ENCODE measurements at places on chromosomes 7 and 10. TPM values are rescaled to one million over a fixed set of nuclear protein-coding genes. Genes with fewer than 3 reads are reported as not detected.

DNA sequence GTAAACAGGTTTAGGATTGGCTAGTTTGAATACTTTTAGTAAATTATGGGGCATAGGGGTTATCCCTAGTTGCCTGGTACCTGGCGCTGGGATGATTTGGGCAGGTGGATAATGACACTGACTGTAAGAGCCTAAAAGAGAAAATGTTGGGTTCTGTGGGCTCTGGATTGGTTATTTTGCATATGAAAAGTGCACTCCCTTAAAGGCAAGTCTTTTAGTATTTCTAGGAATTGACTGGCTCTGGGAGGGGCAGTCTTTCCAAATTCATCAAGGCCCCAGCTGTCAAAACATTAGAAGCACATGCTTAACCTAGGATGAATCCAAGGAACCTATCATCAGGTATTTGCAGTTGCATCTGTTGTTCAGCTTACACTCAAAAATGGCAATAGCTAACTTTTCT lies 454.6 kb upstream of the SORCS1 start:
- no peak overlapping the region for H3K4me3 ChIP-seq
- DNase-seq: no peak
- no peaks in the 10 kb centered on the region for H3K36me3 ChIP-seq

- H3K4me1 ChIP-seq: no peaks in the 10 kb centered on the region
- H3K36me3 ChIP-seq: no peaks in the 10 kb centered on the region
- no peak for DNase-seq
- H3K4me3 ChIP-seq: no peak overlapping the region
- no peaks in the 10 kb centered on the region for H3K27me3 ChIP-seq
- no peak overlapping the region for H3K27ac ChIP-seq
Measured at GRCh38 chr7:111071556-111071955, 19.4 kb upstream of the LRRN3 start.

DNA sequence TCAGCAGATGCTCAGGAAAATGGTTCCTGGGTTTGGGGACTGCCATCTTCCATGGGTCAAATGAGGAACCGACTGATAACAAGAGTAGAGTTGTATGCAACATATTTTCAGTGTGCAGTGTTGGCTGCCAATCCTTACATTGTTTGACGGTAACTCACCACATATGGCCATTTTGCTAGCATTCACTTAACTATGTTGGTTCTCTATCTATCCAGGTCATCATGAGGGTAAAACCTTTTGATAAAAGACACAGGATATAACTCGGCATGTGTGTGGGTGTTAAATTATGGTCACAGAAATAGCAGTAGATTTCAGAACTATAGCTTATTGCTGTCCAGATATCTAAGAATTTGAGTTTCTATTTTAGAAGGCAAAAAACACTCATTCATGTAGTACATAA lies 140.7 kb upstream of the AOAH start:
- no peaks in the 10 kb centered on the region for H3K36me3 ChIP-seq
- H3K27me3 ChIP-seq: no peaks in the 10 kb centered on the region
- no peak overlapping the region for H3K27ac ChIP-seq
- no peak overlapping the region for H3K4me3 ChIP-seq
- no peak for DNase-seq
- H3K4me1 ChIP-seq: no peaks in the 10 kb centered on the region

GRCh38 chr7:84949501-84949900 lies 237.4 kb downstream of the SEMA3D start:
- H3K36me3 ChIP-seq: no peaks in the 10 kb centered on the region
- H3K27ac ChIP-seq: no peak overlapping the region
- no peak overlapping the region for H3K4me3 ChIP-seq
- DNase-seq: no peak

DNA sequence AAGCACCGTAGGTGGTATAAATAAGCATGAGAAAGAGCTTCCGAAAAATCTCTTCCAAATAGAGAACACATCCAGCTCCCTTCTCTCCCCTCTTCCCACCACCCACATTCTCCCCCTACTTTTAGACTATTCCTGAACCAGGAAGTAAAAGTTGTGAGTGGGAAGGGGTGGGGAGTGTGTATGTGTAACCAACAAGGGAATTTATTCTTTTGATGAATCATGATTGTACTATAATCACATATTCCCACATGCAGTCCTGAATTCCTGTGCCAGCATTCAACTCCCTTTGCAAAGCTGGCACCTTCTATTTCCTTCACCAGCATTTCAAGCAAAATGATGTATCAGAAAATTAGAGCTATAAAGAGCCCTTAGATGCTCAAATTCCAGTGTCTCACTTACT lies 230.6 kb upstream of the CHRM2 start:
- H3K27me3 ChIP-seq: no peaks in the 10 kb centered on the region
- DNase-seq: no peak
- no peak overlapping the region for H3K4me3 ChIP-seq
- no peaks in the 10 kb centered on the region for H3K4me1 ChIP-seq

GRCh38 chr10:101562231-101562630 lies 25.8 kb downstream of the POLL start:
- DNase-seq: no peak
- H3K27me3 ChIP-seq: peaks cover 30% of the 10 kb centered on the region
- no peak overlapping the region for H3K4me3 ChIP-seq
- no peaks in the 10 kb centered on the region for H3K4me1 ChIP-seq

GRCh38 chr7:155774947-155775346 lies 37.3 kb downstream of the SHH start:
- H3K4me3 ChIP-seq: no peak overlapping the region
- DNase-seq: no peak
- H3K36me3 ChIP-seq: no peaks in the 10 kb centered on the region
- no peak overlapping the region for H3K27ac ChIP-seq
- H3K4me1 ChIP-seq: no peaks in the 10 kb centered on the region

DNA sequence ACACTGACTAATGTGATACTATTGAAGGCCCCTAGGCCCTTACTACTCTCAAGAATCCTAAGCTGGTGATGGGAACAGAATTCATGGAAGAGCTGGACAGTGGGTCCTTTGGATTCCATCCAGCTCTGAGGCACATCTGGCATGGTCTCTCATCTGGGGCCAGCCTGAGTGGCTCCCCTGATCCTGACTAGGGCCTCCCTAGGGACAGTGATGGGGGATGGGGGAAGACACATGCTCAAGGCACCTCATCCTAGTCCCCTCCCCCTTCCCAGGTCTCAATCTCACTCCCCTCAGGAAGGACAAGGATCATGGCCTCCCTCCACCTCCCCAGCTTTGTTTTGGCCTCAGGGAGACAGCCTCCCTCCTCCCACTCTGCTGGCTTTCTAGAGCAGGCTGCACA lies 1.8 kb downstream of the KCNIP2 start:
- no peaks in the 10 kb centered on the region for H3K36me3 ChIP-seq
- H3K27ac ChIP-seq: no peak overlapping the region
- peaks cover 14% of the 10 kb centered on the region for H3K4me1 ChIP-seq

The IFRD1 gene
- total RNA-seq: 146 TPM

DNA sequence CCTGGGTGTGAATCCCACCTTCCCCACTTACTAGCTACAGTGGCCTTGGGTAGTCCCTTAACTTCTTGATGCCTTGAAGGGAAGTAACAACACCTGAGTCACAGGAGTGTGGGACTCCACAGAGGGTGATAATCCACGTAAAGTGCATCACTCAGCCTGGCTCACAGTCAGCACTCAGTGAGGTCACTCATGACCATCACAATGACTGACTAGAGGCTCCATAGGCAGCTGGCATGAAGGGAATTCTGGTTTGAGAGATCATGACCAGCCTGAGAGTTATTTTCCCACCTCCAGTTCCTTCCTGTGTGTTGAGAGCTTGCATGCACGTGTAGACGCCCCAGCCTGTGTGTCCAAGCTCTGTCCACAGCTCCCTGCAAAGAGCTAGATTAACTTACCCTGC lies 34.8 kb downstream of the NEUROG3 start:
- no peak for DNase-seq
- no peaks in the 10 kb centered on the region for H3K36me3 ChIP-seq
- H3K4me1 ChIP-seq: no peaks in the 10 kb centered on the region
- H3K27me3 ChIP-seq: no peaks in the 10 kb centered on the region
- H3K27ac ChIP-seq: no peak overlapping the region

The ARL4A gene
- total RNA-seq: 28.5 TPM

DNA sequence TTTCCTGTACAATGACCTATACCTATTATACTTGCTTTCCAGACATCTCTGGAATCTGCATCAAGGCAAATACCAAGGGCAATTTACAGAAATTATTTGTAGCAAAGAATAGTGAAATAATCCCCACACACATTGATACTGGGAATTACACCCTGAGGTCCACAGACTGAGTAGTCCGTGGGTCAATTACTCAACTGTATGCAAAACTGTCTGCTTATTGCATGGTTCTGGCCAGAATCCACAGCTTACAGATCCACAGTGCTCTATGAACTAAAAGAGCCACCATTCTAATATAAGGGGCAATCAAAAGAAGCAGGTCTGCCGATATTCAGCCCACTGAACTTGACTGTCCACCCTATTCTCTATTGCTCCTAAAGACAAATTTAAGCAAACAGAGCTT lies 5.7 kb downstream of the CHCHD3 start:
- no peaks in the 10 kb centered on the region for H3K27me3 ChIP-seq
- H3K4me1 ChIP-seq: no peaks in the 10 kb centered on the region
- no peak overlapping the region for H3K4me3 ChIP-seq

The ZNF503 gene
- 7.6 TPM for total RNA-seq

The SYT15 gene
- 3.8 TPM for total RNA-seq

The CCDC172 gene
- not detected for total RNA-seq

- no peaks in the 10 kb centered on the region for H3K27me3 ChIP-seq
- no peak for DNase-seq
- H3K27ac ChIP-seq: no peak overlapping the region
Measured at GRCh38 chr7:136386876-136387275, 409.7 kb upstream of the MTPN start.

- no peaks in the 10 kb centered on the region for H3K4me1 ChIP-seq
- H3K27ac ChIP-seq: no peak overlapping the region
- no peak overlapping the region for H3K4me3 ChIP-seq
- no peaks in the 10 kb centered on the region for H3K27me3 ChIP-seq
- H3K36me3 ChIP-seq: no peaks in the 10 kb centered on the region
Measured at GRCh38 chr10:96321822-96322221, 17.6 kb downstream of the DNTT start.

DNA sequence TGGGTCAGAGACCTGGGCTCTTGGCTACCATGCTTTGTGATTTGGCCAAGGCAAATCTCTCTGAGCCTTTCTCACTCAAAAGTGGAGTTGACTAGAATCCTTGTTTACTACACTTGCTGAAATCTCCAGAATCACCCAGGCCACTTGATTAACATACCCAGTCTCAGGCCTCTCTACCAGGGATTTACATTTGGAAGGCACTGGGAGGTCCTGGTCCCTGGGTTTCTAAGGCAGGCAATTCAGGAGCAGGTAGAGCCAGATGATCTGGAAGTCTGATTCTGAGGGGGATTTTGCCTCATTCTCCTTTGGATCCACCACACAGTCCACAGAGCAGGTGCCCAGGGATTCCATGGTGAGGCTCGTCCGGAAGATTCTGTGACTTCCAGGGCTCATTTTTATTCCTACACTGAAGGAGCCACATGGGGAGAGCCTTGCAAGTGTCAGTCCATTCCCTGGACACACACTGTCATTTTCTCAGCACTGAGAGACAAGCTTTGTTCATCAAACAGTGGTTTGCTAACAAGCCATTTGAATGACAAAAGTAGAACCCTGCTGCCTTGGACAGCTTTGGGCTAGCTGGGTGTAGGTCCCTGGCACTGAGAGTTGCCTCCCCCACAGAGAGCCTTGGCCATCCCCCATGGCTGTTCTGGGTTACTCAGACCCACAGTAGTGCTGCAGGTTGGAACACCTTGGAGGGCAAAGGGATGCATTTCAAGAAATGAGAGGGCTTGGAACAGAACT lies 74.2 kb downstream of the NOC3L start:
- no peaks in the 10 kb centered on the region for H3K36me3 ChIP-seq
- no peak for DNase-seq
- no peaks in the 10 kb centered on the region for H3K27me3 ChIP-seq
- H3K4me3 ChIP-seq: no peak overlapping the region
- no peak overlapping the region for H3K27ac ChIP-seq

The CNTNAP2 gene
- 0.29 TPM for total RNA-seq

DNA sequence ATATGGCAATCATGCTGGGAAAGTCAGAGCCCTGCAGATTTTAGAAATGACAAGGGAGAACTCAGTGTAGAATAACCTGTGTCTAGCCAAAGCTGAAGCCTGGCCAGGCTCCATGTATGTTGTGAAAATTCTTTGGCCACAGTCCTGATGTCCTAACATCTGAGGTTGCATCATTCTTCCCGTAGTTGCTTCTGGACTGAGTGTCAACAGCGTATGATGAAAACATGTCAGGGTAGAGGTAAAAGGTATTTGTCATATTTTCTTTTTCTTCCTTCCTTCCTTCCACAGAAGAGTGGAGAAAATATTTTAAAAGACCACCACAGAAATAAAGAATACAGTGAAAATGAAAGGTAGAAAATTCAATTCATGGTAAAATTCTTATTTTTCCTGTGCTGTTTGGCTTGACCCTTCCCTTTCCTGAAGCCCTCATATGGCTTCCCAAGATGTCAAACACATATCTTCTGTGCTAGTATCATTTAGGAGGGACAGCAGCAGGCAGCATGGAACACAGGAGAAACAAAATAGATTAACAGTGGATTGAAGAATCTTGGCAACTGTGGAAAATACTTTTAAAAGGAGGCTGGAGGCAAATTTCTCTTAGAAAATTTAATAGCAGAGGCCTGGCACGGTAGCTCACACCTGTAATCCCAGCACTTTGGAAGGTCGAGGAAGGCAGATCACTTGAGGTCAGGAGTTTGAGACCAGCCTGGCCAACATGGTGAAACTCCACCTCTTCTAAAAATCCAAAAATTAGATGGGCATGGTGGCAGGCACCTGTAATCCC lies 18.9 kb upstream of the NRBF2 start:
- H3K4me3 ChIP-seq: no peak overlapping the region
- no peaks in the 10 kb centered on the region for H3K27me3 ChIP-seq
- peak; percentile 92 for DNase-seq
- H3K4me1 ChIP-seq: peaks cover 4% of the 10 kb centered on the region
- peak overlapping the region; percentile 84 for H3K27ac ChIP-seq

The BTBD16 gene
- not detected for total RNA-seq

DNA sequence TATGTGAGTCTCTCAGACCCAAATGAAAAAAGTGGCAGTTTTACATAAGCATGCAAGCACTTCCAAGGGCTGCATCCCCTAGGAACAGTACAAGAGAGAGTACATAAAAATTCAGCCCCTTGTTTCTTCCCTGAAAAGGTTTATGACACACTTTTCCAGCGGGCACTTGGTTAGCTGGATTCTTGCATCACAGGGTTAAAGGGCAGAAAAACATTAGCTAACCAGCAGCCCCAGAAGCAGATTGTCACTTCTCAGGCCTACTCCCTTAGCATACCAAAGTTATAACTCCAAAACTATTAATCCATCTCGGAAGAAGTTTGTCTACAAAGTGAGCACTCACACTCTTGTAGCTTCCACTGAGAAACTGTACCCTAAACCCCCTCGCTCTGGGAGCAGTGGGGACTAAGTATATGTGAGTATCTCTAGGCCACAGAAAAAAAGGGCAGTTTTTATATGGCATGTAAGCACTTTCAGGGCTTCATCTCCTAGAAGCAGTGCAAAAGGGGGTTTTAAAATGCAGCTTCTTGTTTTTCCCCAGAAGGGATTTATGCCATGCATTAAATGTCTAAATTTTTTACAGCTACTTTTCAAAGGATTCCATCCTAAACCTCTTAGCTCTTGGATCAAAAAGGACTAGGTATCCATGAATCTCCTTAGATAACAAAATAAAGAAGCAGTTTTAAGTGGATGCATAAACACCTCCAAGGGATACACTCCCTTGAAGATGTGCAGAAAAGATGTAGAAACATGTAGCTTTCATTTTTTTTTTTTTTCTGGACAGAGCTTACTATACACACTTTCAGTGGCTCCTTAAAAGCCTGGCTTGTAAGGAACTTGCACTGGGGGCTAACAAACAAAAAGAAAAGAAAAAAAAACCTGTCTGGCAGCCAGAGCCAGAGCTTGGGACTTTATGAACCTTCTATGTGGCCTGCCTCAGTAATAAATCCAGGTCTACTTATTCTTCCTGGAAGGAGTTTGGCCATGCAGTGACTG lies 956.7 kb downstream of the CCSER2 start:
- no peaks in the 10 kb centered on the region for H3K27me3 ChIP-seq
- no peak for DNase-seq
- no peaks in the 10 kb centered on the region for H3K4me1 ChIP-seq
- no peak overlapping the region for H3K4me3 ChIP-seq
